ENCODE measurements at places on chromosomes 12 and 14.

- no peaks in the 10 kb centered on the region for H3K36me3 ChIP-seq
- no peaks in the 10 kb centered on the region for H3K27me3 ChIP-seq
- DNase-seq = no peak
- H3K4me1 ChIP-seq = no peaks in the 10 kb centered on the region
- H3K4me3 ChIP-seq = no peak overlapping the region
Observed at GRCh38 chr14:77589099-77589498, 27.3 kb downstream of the SPTLC2 start.

- no peak overlapping the region for H3K27ac ChIP-seq
- H3K4me1 ChIP-seq = no peaks in the 10 kb centered on the region
- H3K36me3 ChIP-seq = no peaks in the 10 kb centered on the region
- no peak overlapping the region for H3K4me3 ChIP-seq
- DNase-seq = no peak
- no peaks in the 10 kb centered on the region for H3K27me3 ChIP-seq
Observed at GRCh38 chr12:92421042-92421441, 275.4 kb upstream of the BTG1 start.

GRCh38 chr12:65858831-65859230, 34.5 kb downstream of the HMGA2 start:
- H3K4me3 ChIP-seq = no peak overlapping the region
- no peak for DNase-seq
- no peaks in the 10 kb centered on the region for H3K27me3 ChIP-seq
- no peaks in the 10 kb centered on the region for H3K36me3 ChIP-seq

- H3K4me3 ChIP-seq = no peak overlapping the region
- H3K36me3 ChIP-seq = no peaks in the 10 kb centered on the region
- no peak overlapping the region for H3K27ac ChIP-seq
- H3K4me1 ChIP-seq = peaks cover 2% of the 10 kb centered on the region
- no peaks in the 10 kb centered on the region for H3K27me3 ChIP-seq
Observed at GRCh38 chr12:50638482-50638880, 125.4 kb upstream of the ATF1 start.

- no peaks in the 10 kb centered on the region for H3K36me3 ChIP-seq
- no peak overlapping the region for H3K27ac ChIP-seq
- no peak for DNase-seq
- no peaks in the 10 kb centered on the region for H3K27me3 ChIP-seq
Observed at GRCh38 chr14:51019089-51019488, 74.8 kb upstream of the PYGL start.
